ENCODE measurements at places on chromosomes 16 and 17.

- no peak for DNase-seq
Observed at GRCh38 chr17:17343896-17344506, 40.8 kb downstream of the NT5M start.

GRCh38 chr17:35315971-35316370, 57.5 kb downstream of the SLFN11 start:
- no peak for DNase-seq

GRCh38 chr16:67833030-67833414, 9.1 kb upstream of the THAP11 start:
- DNase-seq = no peak

GRCh38 chr16:15037003-15037402, 18.9 kb downstream of the NTAN1 start:
- DNase-seq = no peak

DNA sequence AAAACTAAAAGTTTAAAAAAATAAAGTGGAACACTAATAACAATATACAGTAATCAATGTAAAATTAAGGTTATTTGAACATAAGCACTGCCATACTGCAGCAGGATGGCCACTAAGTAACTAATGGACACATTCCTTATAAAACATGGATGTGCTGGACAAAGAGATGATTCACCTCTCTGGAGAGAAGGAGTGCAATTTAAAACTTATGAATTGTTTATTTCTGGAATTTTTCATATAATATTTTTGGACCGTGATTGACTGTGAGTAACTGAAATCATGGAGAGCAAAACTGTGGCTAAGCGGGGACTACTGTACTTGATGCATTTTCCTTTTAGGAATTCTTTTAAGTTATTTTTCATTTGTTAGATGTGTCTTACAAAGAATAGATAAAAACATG, 21.8 kb downstream of the CBFB start:
- no peak for DNase-seq

GRCh38 chr16:87806261-87806640, 40.5 kb upstream of the KLHDC4 start:
- DNase-seq = no peak

- DNase-seq = no peak
Observed at GRCh38 chr17:913207-913606, 66.4 kb downstream of the NXN start.

GRCh38 chr16:65754820-65755691, 611.4 kb upstream of the CDH5 start:
- no peak for DNase-seq

- no peak for DNase-seq
Observed at GRCh38 chr17:11900655-11901054, 96.6 kb downstream of the ZNF18 start.

- DNase-seq = no peak
Observed at GRCh38 chr16:88863426-88863825, 3.0 kb downstream of the PABPN1L start.

GRCh38 chr17:68288804-68289203, 2.1 kb downstream of the SLC16A6 start:
- DNase-seq = no peak

DNA sequence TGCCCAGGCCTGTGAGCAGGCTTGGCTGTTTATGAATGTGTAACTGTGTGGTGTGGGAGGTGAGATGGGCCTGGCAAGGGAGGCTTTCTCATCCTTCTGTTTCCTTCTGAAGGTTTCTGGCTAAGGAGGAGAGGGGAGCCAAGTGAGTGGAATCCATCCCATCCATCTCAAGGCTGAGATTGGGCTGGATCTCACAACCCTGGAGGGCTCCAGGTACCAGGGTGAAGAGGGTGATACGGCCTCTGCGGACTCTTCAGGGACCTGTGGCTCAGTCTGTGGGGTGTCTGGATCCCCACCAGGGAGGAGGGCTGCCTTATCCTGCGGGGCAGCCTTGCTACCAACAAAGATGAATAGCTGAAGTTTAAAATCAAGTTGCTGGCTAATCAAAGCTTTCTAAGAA, 7.0 kb downstream of the ZNF629 start:
- DNase-seq = no peak

GRCh38 chr16:85170590-85171003, 58.3 kb upstream of the CIBAR2 start:
- no peak for DNase-seq

DNA sequence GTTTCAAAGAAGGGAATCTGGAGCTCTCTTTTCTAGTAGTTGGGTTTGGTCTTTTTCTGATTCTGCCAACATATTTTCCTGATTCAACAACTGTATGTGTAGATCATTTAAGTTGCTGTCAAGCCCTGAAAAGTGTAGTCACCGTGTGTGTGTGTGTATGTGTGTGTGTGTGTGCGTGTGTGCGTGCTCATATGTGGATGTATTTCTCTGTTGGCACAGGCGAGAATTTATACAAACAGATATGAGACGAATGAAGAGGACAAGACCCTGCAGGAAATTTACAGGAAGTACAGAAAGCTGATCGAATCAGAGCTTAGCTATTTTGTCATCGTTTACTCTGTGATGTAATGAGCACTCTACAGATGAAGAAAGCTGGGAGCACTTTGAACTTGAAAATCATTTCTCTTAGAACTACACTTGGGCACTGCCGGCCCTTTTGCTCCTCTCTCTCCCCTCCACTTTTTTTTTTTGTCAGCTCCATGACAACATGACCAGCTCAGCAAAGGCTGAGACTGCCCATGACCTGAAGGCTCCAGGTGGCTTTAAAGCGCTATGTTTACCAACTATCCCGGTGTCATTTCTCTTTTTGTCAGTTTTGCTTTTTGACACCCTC, 11.2 kb downstream of the FBXO39 start:
- no peak for DNase-seq

DNA sequence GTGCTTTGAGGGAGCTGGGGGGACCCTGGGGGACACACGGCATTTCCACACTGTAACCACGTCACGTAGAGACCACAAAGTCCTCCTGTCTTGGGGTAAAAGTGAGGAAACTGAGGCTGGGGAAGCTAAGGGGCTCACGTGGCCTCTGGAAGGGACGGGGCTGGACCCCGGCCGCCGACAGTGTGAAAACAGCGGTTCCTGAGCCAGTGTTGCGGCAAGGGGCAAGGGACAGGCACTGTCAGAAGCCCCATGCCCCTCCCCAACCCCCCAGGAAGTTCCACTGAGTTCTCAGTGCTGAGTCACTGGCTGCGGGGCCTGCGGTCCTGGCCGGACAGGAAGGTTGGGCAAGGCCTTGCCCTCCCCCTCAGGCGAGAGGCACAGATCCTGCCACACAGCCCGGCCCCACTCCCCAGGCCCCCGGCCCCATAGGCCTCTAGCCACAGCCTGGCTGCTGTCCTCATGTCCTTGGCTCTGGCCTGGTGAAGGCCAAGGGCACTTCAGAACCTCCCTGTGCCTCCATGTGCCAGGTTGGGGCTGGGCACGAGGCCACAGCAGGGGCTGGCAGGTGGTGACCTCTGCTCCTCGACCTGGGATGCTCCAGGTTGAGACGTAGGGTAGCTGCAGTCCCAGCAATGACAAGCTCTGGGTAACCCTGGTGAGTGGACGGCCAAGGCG, 5.0 kb upstream of the CCDC57 start:
- no peak for DNase-seq

GRCh38 chr16:24138024-24138423, 118.1 kb upstream of the CACNG3 start:
- no peak for DNase-seq

DNA sequence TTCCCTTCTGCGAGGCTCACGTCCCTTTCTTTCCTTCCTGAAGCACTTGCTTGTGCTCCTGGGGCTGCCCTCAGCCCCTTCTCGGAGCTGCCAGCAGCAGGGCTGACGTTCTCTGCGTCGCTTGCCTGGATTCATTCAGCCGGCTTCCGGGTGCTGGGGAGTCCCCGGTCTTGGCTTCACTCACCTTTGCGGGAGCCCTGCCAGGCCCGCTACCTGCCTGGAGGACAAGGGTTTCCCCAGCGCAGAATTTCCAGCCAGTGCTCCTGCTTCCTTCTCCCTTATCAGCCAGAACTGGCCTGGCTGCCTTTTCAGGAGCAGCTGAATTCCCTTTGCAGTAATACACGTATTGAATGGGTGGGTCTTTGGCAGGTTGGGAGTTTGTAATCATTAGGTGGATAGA, 22.1 kb upstream of the IL17C start:
- DNase-seq = no peak

DNA sequence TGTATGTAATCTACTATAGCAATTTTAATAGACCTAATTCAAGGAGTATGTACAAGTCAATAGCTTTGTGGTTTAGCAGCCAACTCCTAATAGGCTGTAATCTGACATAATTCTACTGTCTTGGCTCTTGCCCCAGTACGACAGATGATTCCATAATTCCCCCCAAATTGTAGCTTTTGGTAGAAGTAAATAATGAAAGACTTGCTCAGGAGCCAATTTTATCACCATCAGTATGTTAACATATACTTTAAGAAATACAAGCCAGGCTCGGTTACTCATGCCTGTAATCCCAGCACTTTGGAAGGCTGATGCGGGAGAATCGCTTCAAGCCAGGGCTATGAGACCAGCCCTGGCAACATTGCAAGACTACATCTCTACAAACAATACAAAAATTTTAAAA, 53.9 kb downstream of the AP2B1 start:
- no peak for DNase-seq

- DNase-seq = no peak
Observed at GRCh38 chr16:59566446-59566845, 832.3 kb upstream of the GOT2 start.

DNA sequence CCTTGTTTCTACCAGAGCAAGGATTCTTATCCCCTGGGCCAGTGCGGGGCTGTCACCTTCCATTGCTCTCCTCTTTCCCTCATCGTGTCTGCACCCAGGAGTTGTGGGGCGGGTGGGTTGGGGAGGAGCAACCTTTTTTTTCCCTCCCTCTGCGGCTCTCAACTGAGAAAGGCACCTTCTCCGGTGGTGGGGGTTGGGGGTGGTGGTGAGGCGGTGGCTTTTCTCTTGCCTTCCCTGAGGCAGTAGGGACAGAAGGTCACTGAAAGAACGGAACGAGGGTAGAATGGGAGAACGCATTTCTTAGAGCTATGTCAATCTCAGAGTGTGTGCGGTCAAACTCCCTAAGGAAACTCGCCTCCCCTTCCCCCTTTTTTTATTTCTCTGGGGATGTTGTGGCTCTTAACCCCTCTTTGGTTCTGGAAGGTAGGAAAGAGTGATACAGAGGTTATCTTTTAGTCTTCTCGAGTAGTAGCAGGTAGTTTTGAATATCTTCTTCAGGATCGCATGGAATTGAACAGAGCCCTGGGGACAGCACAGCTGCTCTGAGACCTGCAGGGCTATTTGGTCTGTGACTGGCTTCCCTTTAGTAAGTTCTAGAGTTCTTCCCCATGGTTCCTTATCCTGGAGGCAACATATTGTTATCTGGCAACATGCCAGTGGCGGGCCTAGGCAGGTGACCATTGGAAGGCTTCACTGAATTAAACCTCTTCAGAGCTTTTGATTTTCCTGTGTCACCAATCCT, 994 bp downstream of the CLTC start:
- peak; percentile 35 for DNase-seq

- no peak for DNase-seq
Observed at GRCh38 chr17:30366536-30366935, 12.2 kb upstream of the CPD start.

DNA sequence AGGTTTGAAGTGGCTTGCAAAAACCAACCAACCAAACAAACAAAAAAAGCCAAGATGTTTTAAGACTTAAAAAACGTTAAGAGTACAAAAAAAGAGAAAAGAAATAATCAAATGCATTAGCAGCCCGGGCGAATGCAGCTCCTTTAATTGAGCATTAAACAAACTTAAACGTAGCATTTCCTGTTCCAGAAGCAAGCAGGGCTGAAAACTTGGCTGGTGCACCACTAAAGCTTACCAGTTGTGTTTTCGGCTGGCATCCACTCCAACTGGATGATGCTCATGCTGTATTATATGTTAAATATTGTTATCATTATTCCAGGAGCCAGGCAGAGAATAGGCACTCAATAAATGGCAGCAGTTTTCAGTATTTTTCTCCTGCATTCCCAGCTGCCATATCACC, 45.1 kb downstream of the IRX6 start:
- no peak for DNase-seq

GRCh38 chr17:51653878-51654277, 393.5 kb downstream of the UTP18 start:
- peak; percentile 26 for DNase-seq

- no peak for DNase-seq
Observed at GRCh38 chr16:23014592-23014991, 134.7 kb downstream of the USP31 start.

DNA sequence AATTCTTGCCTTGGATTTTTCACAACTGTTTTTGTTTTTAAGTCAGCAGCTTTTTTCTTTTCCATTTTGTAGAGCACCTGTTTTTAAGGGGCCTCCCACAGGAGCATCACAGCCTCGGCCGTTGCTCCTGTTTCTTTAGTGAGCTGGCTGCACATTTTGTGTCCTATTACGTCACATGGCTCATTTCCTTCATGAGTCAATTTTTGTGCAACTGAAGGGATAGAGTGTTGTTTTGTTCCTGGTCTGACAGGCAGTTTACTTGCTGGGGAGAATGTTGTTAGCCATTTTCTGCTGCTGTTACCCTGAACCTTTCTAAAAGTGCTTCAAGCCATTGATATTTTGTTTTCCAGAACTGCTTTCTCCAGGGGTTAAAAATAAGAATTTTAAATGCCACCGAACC, 45.0 kb upstream of the CRISPLD2 start:
- no peak for DNase-seq

GRCh38 chr16:19291475-19291874, 5.9 kb downstream of the CLEC19A start:
- no peak for DNase-seq

GRCh38 chr17:19443148-19443547, 32.1 kb downstream of the RNF112 start:
- no peak for DNase-seq

- no peak for DNase-seq
Observed at GRCh38 chr16:800834-801511, 439 bp upstream of the GNG13 start.

GRCh38 chr16:79703066-79703465, 102.5 kb upstream of the MAF start:
- no peak for DNase-seq

GRCh38 chr17:51132964-51133319, 12.3 kb upstream of the SPAG9 start:
- no peak for DNase-seq

DNA sequence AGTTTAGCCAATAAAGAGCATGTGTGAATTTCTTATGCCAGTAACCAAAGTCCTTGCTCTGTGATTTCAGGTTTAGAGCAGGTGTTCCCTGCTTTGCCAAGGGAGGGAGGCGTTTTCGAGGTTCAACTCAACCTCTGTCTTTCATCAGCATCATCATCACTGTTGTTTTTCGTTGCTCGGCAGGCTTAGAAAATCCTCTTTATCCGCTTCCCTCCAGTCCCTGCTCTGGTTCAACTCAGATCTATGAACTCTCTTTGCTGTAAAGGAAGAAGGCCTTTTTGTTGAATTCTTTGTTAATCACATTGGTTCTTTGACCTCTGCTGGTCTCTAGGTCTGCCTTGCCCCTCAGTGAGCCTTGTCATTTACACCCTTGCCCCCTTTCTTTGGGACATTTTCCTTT, 243.9 kb upstream of the RBFOX1 start:
- no peak for DNase-seq
